ENCODE measurements at places on chromosomes 5 and 9.

DNA sequence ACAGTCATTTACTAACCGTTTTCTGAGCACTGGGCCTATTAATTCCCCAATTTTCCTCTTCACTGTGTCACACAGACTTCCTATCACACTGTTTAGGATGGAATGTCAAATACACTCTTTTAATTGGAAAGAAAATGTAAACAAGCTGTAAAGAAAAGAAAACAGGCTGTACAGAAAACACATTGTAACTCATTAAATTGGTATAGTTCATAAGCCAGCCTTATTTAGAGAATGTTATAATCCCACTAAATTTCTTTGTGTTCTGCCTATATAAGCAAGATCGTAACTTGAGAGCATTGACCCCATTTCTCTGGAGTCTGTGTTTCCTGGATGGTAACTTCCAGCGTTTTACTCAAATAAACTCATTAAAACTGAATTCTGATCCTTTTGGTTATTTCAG lies 46.5 kb downstream of the TARS1 start:
- no peak for DNase-seq

GRCh38 chr9:389758-390157 lies 175.1 kb downstream of the DOCK8 start:
- DNase-seq: no peak

DNA sequence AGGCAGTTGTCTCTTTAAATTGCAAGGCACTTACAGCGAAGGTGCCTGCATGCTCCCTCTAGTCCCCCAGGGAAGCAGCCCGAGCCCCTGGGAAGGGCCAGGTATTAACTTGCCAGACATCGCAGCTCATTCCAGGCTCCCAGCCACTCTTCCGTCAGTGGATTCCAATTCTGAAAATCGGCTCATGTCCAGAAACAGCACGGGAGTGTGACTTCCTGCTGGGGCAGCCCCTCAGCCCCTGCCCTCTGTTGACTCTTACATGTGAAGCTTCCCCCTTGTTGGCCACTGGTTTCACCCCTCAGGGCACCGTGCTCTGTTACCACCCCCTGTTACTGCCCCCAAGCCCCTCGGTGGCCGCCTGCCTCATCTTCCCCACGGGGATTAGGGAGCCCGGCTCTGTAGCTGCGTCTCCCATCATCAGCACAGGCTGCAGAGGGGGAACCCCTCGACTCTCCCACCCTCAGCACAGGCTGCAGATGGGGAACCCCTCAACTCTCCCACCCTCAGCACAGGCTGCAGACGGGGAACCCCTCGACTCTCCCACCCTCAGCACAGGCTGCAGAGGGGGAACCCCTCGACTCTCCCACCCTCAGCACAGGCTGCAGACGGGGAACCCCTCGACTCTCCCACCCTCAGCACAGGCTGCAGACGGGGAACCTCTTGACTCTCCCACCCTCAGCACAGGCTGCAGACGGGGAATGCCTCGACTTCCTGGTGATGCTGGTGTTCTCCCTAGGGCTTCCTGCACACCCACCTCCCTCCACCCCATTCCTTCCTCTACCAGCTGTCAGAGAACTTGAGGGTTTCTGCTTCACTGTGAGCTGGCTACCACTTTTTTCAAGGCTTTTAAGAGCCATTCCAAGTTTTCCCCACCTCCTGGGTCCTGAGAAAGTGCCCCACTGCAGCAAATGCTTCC lies 11.1 kb upstream of the CACNA1B start:
- DNase-seq: no peak

GRCh38 chr5:40984884-40985283 lies 75.6 kb downstream of the C7 start:
- no peak for DNase-seq

DNA sequence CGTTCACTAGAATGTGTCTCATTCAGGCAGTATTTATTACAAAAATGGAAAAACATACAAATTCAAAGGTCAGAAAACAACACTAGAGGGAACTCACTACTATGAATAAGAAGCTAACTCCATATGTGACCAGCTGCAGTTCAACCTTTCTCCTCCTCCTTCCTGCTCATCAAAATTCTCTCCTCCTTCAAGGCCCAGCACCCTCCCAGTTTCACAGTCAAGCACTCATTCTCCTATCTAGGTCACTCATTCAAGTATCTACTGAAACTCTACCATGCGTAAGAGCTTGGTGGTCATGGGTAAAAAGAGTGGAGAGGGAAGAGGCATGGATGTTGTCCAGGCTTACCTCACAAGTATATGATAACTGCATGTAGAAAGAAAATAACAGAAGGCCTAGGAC lies 27.7 kb downstream of the ECPAS start:
- peak; percentile 15 for DNase-seq

GRCh38 chr5:95565280-95565920 lies 10.5 kb downstream of the ARSK start:
- no peak for DNase-seq

DNA sequence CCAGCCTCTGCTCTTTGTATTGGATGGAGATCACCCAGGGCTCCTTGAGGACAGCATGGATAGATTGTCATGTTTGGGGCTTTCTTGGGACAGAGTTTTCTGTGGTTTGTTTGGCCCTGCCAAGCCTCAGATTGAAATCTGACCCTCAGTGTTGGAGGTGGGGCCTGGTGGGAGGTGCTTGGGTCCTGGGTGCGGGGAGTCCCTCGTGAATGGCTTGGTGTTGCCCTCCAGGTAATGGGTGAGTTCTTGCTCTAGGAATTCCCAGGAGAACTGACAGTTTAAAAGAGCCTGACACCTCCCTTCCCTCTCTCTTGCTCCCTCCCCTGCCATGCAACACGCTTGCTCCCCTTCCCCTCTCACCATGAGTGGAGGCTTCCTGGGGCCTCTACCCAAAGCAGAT lies 48.6 kb upstream of the OLFM1 start:
- DNase-seq: no peak

DNA sequence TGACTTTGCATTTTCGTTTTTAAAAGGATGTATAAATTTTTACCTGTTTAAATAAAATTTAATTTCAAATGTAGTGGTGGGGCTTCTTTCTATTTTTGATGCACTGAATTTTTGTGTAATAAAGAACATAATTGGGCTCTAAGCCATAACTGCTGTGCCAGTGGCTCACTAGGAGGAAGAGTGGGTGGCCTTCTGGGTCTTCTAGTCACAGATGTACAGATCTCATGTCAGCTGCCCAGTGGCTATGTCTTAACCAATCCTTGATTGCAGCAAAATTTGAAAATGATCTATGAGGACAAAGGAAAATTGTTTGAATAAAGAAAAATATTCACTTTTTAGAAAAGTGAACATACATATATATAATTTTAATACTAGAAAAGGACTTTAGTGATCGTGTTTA lies 5.4 kb downstream of the CTSL start:
- DNase-seq: no peak

GRCh38 chr9:38026840-38027527 lies 42.0 kb downstream of the SHB start:
- peak; percentile 20 for DNase-seq

GRCh38 chr9:99735041-99735440 lies 86.6 kb upstream of the NR4A3 start:
- DNase-seq: no peak

DNA sequence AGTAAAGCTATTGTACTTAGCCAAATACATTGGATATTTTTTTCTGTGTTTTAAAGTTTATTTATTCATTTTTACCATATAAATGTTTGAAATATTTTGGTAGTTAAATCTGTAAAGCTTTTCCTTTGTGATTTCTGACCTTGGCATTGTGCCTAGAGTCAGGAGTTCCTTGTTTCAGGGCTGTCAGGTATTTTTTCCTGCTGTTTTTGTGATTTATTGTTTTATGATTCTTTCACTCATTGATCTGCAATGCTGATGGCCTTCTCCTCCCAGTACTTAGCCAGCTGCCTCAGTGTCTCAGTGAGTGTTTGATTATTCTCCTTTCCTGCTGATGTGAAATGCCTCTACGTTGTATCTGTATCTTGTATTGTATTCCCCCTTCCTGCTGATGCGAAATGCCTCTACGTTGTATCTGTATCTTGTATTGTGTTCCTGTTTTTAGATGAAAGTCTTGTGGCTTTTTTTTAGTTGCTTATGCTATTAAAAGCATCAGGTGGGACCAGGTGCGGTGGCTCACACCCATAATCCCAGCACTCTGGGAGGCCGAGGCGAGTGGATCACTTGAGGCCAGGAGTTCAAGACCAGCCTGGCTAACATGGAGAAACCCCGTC lies 61.0 kb downstream of the EHMT1 start:
- DNase-seq: no peak

DNA sequence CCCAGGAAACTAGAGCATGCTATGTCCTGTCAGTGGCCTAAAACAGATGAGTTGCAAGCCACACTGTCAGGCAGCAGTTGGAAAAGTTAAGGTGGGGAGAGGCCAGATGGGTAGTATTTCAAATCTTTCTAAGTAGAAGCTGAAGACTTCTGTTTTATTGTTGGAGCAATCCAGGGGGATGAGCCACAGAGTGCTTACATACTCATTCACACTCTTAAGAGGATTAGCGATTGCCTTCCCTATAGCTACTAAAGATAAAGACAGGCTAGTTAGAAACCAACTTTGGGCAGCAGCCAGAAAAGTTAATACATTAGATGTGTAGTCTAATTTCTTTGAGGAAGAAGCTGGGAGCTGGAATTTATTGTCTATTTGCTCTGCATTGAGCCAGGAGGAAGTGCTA lies 61.7 kb upstream of the ELAVL2 start:
- no peak for DNase-seq

DNA sequence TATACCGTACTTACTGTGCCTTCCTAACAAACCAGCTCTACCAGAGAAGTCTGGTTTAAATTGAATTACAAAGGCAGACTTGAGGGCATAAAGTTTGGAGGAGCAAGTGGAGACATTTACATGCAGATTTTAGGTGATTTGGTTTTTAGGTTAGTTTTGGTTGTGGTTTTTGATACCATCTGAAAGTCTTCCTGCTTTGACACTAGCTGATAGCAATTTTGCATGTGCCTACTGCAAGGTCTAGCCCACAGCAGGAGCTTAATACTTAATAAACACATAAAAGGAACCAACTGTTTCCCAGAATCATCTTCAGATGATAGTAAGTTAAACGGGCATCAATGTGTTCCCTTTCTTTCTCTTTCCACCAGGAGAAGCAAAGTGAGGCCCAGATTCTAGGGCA lies 3.4 kb upstream of the ESM1 start:
- DNase-seq: no peak

DNA sequence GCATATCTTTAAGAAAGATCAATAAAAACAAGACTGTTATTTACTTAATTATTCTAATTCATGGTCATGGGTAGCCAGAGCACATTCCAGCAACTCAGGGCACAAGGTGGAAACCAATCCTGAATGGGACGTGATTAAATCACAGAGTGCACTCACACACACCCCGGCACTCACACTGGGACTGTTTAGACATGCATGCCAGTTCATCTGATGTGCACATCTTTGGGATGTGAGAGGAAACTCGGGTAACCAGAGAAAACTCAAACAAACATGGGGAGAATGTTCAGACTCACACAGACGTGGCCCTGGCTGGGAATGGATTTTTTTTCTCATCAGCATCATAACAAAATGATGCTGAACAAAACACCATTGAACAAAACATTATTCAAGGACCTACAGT lies 29.4 kb downstream of the SMAD5 start:
- no peak for DNase-seq

- DNase-seq: no peak
Measured at GRCh38 chr9:23665635-23666034, 160.4 kb downstream of the ELAVL2 start.

- no peak for DNase-seq
Measured at GRCh38 chr5:72654231-72654630, 147.0 kb upstream of the ZNF366 start.

GRCh38 chr9:1957856-1958255 lies 57.3 kb upstream of the SMARCA2 start:
- no peak for DNase-seq

GRCh38 chr5:120463006-120463680 lies 957 bp upstream of the PRR16 start:
- DNase-seq: no peak

DNA sequence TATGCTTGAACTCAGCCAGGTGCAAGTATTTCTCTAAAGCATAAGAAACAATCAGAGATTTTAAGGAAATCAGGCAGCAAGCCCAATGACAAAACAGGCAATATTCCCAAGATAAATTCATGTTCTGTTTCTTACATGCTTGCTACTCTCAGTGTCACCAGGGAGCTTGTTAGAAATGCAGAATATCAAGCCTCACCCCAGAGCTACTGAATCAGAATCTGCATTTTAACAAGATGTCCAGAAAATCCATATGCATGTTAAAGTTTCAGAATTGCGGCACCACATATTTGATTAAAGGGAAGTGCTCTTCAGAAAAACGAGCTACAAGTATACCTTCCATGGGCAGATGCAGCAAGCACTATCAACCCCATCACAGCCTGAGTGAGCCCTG lies 54.4 kb downstream of the MFAP3 start:
- DNase-seq: no peak

DNA sequence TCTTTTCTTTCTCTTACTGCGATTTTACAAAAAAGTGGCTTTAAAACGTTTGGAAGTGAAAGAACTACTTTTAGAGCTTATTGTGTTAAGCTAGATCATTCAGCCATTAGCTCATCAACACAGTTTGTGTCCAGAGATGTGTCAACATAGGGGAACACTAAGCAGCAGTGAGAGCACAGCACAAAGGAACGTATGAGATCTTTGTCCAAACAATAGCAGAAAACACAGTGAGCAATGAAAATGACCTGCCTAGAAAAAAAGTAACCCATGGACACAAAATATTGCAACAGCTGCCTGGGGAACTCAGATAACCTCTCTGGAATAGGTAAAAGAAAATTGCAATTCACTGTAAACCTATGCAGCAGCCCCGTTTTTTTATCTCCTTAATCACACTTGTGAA lies 372.5 kb downstream of the ARHGEF28 start:
- no peak for DNase-seq

DNA sequence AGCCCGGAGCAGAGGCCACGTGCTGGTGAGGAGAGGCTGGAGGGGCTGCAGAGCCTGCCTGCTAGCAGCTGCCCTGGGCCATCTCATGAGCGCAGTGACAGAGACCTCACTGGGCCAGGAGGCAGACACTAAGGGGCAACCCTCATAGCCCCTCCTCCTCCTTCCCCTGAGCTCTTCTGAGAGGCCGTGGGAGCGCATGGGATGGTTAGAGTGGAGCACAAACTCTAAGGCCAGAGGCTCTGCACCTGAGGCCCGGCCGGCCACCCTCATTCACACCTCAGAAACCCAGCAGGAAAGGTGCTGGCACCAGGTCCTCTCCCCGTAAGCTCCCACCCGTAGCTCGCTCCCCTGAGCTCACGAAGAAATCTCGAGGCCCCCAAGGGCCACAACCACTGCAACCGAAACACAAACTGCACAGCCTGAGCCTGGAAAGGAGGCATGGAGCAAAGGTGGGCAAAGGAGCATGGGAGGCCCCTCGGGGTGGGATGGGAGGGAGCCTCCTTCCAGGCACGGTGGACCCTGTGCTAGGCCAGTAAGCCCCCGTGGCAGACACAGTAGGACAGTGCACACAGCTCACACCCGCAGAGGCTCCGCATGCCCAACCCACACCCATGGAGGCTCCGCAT lies 17.7 kb downstream of the CAMSAP1 start:
- DNase-seq: no peak

DNA sequence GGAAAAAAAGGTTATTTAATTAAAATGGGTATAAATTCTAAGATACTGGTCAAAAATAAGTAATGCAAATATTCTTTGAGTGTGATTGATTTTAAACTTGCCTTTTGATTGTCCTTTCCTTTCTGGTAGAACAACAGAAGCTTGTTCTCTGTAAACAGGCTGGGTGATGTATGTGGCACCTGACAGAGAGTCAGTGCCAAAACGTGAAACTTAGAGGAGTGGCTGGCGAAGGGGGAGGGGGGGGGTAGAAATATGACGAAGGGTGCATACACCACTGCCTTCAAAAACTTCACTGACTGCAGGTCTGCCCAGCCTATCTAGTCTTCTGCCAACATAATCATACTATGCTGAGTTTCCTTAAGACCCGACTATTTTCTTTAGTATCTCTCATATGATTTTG lies 629.8 kb upstream of the SEMA6A start:
- no peak for DNase-seq

Measured in NCI-H510A (cell line).